Suppressor macrophage treated with lipopolysaccharide for 4 hours (primary cell): ENCODE measurements at places on chromosomes 1 and 21.

- no peak for DNase-seq
These were observed 3.8 kb downstream of the QSOX1 start for GRCh38 chr1:180158149-180159147.

- DNase-seq, result no peak
These were observed 22.2 kb downstream of the KCNN3 start for GRCh38 chr1:154847891-154848290.

GRCh38 chr21:35227786-35228185 is 178.7 kb upstream of the RUNX1 start:
- no peak for DNase-seq

GRCh38 chr1:170261669-170262068 is 115.9 kb downstream of the NTMT2 start:
- DNase-seq, result no peak

DNA sequence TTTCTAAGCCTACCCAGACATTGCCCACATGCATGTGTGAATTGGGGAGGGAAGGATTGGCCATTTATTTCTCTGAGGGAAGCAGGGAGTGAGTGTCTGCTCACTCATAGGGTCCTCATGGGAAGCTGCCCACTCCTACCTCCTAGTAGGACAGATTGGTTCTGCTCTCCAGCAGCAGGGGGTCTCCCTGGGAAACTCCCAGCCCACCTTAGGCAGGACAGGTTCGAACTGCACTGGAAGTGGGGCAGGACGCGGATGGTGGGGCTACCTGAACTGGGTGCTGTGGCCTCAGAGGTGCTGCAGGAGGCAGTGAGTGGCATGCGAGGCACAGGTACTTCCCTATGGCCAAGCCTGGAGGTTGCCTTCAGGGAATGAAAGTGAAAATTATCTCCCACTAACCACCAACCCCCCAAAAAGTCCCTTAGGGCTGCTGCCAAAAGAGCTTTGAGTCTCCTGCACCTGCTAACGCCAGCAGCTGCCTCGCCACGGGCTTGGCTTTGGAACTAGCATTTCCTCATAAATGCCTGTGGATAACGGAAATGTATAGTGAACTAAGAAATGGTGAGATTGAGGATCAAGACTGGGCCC is 157.0 kb upstream of the COA6 start:
- DNase-seq, result no peak

GRCh38 chr1:153793261-153793972 is 18.2 kb downstream of the SLC27A3 start:
- no peak for DNase-seq

DNA sequence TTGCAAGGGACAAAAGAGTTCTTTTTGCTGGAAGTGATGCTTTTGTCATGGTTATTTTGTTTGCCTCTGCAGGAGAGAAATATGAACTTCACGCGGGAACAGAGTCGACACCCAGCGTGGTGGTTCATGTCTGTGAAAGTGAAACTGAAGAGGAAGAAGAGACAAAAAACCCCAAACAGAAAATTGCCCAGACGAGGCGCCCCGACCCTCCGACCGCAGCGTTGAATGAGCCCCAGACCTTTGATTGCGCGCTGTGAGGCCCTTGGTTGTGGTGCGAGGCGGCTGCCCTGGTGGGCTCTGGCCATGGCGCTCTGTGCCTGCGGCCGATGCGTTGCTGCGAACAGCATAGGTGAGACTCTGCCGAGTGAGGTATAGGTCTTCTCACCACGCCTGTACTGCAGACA is 20.9 kb upstream of the NCMAP start:
- peak; percentile 40 for DNase-seq

DNA sequence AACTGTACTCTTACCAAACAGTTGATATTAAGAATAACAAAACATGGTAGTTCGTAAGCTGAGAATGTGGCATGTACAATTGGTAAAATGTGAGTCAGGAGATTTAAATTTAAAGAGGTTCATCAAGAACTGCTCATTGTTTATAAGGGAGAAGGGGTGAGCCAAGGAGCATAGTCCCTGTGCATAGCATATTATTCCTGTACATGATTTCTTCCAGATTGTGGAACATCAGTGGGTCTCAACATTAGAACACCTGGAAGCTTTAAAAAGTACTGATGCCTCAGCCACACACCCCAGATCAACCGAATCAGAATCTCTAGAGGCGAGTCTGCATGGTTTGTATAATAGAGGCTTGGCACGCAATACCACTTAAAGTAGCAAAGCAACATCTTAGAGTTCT is 56.1 kb downstream of the KCTD3 start:
- no peak for DNase-seq

DNA sequence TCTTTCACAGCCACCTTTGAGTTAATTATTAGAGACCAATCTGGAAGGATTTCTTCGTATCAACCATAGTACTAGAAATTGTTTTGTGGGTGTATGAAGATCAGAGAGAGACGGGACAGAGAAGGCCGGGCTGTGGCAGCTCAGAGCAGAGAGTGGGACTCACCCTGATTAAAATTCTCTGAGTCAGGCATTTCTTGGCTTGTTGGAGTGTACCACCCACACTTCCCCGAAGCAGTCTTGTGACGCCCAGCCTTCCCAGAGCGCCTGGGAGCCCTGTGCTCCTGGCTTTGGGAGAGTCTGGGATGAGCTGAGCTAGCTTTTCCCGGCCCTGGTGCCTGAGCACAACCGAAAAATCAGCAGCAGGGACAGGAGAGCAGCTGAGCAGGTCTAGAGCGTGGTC is 19.4 kb downstream of the PLEKHM2 start:
- DNase-seq, result peak; percentile 66

- DNase-seq, result no peak
These were observed 150.5 kb downstream of the DPYD start for GRCh38 chr1:97770376-97770775.

- DNase-seq, result no peak
These were observed 29.2 kb downstream of the MAPKAPK2 start for GRCh38 chr1:206713910-206714312.

- no peak for DNase-seq
These were observed 46.0 kb upstream of the PLA2G4A start for GRCh38 chr1:186782791-186783190.

- DNase-seq, result no peak
These were observed 1.8 kb upstream of the CDA start for GRCh38 chr1:20586953-20587660.

DNA sequence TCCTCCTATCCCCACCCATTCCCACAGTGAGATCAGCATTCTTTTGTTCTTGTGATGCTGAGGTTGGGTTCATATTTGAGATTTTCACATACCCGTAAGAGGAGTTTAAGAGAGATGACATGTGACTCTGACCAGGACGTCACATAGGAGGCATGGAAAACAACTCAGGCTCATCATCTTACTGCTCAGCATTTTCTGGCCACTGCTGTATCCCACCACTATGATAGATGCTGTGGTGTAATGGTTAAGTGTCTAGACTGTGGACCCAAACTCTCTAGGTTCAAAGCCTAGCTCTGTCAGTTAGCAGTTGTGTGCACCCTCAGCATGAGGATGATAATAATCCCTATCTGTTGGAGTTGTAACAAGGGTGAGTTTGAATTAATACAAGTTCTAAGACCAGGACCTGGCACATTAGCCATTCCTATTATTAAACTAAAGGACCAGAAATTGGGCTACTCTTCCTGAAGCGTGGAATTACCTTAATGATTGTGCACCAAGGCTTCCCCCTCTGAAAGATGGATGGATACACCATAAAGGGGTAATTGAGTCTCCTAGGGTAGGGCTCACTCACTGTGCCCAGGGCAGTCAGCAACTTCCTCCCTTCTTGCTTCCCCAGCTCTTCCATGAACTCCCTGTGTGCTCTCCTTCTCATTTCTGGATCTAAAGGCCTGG is 40.9 kb downstream of the LGR6 start:
- no peak for DNase-seq

DNA sequence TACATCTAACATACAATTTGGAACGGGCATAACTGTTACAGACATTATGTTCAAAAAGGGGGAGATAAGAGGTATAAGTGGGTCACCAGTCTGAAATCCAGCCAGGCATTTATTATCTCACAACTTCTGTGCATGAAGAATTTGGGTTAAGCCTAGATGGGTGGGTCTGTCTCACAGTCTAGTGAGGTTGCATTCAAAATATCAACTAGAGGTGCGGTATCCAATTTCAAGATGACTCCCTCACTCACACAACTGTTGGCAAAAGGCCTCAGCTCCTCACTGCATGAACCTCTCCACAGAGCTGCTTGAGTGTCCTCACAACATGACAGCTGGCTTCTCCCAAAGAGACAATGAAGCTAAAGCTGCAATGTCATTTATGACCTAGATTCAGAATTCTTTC is 4.7 kb downstream of the AUNIP start:
- DNase-seq, result no peak

GRCh38 chr1:216532251-216532798 is 109.1 kb upstream of the USH2A start:
- DNase-seq, result no peak
